ENCODE measurements at places on chromosomes 1 and 21.

DNA sequence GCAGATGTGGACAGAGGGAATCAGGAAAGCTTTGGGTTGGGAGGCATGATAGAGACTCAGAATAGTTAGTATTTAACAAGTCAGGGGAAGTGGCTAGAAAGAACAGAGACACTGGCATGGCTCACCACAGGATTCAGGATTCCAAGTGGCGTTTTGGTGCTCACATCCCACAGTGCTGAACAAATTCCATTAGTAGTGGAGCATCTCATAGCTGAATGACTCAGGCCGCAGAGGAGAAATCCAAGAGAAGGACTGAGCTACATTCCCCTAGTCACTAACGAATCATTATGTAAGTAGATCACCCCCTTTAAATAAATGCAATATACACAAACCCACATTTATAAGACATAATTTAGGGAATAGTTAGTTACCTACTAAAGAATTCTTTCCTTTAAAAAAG lies 5.0 kb upstream of the KCNJ9 start:
- no peak for DNase-seq

- DNase-seq: no peak
These were observed at the start of gene DNALI1 for GRCh38 chr1:37556712-37557196. TSS of gene DNALI1 (plus strand) at chr1:37556940. CDS start at chr1:37556995, 55 bp downstream.

DNA sequence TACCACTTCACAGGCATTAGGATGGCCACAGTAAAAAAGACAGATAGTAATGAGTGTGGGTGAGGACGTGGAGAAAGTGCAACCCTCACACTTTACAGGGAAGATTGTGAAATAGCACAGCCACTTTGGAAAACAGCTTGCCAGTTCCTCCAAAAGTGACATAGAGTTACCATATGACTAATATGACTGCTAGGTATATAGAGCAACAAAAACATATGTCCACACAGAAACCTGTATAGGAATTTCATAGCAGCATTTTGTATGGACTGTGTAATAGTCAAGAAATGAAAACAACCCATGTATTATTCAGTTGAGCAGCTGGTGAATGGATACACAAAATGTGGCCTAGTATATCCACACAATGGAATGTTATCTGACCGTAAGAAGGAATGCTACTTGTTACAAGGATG lies 30.4 kb upstream of the LBR start:
- no peak for DNase-seq

- no peak for DNase-seq
These were observed 115.9 kb upstream of the JUN start for GRCh38 chr1:58899587-58900271.

DNA sequence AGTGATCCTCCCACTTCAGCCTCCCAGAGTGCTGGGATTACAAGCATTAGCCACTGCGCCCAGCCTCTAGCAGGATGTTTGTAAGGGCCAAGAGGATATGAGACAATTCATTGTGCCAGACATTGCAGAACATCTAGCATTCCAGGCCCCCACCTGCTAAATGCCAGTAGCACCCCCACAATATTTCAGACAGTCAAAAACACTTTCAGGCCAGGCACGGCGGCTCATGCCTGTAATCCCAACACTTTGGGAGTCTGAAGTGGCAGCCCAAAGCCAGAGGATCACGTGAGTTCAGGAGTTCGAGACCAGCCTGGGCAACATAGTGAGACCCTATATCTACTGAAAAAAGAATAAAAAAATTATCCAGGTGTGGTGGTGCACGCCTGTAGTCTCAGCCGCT lies 12.9 kb downstream of the PPIE start:
- DNase-seq: no peak

- DNase-seq: no peak
These were observed 13.9 kb downstream of the DNAJC6 start for GRCh38 chr1:65323246-65323645.

DNA sequence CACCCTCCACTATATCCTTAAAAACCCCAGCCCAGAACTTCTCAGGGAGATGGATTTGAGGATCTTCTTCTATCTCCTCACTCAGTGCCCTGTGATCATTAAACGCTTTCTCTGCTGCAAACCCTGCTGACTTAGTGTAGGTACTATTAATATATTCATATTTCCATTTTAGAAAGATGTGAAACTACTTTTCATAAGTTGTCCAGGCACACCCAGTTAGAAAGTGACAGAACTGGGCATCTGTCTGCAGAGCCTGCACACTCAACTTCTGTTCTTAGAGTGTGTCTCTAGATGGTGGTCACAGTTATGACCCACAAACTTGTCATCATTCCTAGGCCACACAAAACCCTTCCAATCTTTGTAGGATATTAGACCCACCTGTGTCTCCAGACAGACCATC lies 55.0 kb downstream of the FCRL5 start:
- DNase-seq: no peak

DNA sequence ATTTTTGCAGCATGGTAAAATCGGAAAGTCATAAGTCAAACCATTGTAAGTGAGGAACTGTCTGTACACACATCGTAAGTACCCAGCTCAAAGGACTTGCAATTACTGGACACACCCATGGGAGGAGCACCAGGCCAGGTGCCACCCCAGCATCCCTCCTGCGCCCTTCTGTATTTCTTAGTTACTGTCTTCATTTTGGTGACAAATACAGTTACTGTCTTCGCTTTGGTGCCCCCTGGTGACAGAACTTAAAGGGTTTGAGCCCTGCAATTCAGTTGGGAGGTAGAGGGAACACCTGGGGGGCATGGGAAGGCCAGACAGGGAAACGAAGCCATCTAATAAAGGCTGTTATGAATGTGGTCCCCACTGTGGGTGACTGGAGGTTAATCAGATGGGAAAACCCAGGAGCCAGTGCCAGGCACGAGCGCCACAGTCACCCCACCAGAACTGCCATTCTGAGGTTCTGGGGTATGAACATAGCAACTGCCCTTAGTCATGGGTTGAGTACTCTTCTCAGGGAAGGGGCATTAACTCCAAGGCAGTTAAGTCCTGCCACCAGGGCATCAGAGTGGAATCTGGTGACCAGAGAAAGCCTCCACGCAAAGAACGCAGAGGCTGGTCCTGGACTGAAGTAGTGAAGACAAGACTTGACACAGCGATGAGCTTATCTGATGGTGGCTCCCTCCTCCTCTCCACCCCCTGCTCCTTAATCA lies 612.9 kb downstream of the PTPRU start:
- peak; percentile 27 for DNase-seq
